ENCODE measurements at places on chromosomes 1 and 21. TPM values are rescaled to one million over a fixed set of nuclear protein-coding genes. Genes with fewer than 3 reads are reported as not detected.

The UBE2U gene
- total RNA-seq = not detected

The TP73 gene
- total RNA-seq = 1.3 TPM

The KIF21B gene
- 49.3 TPM for total RNA-seq

The CBR3 gene
- total RNA-seq = 17.2 TPM

The AGO1 gene
- 39.1 TPM for total RNA-seq

The PRCC gene
- total RNA-seq = 120 TPM

The S100A9 gene
- not detected for total RNA-seq

The LCE3E gene
- total RNA-seq = not detected

The CR1 gene
- total RNA-seq = not detected

The C1QTNF12 gene
- total RNA-seq = 2.8 TPM

The WNT4 gene
- not detected for total RNA-seq

The MAGOH gene
- total RNA-seq = 107 TPM

The ASTN1 gene
- total RNA-seq = not detected

The RPTN gene
- not detected for total RNA-seq

The ZNF648 gene
- not detected for total RNA-seq

The FAM131C gene
- total RNA-seq = 0.38 TPM

The SEMA6C gene
- total RNA-seq = 2.3 TPM

The CENPF gene
- 54.4 TPM for total RNA-seq

The NCDN gene
- total RNA-seq = 33.5 TPM

The TOMM20 gene
- 140 TPM for total RNA-seq

The XKR8 gene
- total RNA-seq = 4.1 TPM

The RHOU gene
- 0.51 TPM for total RNA-seq

The RCAN1 gene
- total RNA-seq = 17.6 TPM

The PLA2G2A gene
- not detected for total RNA-seq
